Spinal cord (tissue), 10 donors: ENCODE measurements at places on chromosomes 7 and 10. TPM values are rescaled to one million over a fixed set of nuclear protein-coding genes. Genes with fewer than 3 reads are reported as not detected.

Gene LIPF
- not detected for polyA plus RNA-seq

Gene PCDH15
- polyA plus RNA-seq = 42.3 TPM

Gene SMIM30
- 54.8 TPM for polyA plus RNA-seq

Gene THNSL1
- polyA plus RNA-seq = 8.8 TPM

Gene NAT16
- 6.9 TPM for polyA plus RNA-seq

Gene CHST15
- polyA plus RNA-seq = 30.7 TPM

Gene GDF10
- 11.2 TPM for polyA plus RNA-seq

Gene LIPN
- not detected for polyA plus RNA-seq
